ENCODE measurements at places on chromosomes 13 and 19.

DNA sequence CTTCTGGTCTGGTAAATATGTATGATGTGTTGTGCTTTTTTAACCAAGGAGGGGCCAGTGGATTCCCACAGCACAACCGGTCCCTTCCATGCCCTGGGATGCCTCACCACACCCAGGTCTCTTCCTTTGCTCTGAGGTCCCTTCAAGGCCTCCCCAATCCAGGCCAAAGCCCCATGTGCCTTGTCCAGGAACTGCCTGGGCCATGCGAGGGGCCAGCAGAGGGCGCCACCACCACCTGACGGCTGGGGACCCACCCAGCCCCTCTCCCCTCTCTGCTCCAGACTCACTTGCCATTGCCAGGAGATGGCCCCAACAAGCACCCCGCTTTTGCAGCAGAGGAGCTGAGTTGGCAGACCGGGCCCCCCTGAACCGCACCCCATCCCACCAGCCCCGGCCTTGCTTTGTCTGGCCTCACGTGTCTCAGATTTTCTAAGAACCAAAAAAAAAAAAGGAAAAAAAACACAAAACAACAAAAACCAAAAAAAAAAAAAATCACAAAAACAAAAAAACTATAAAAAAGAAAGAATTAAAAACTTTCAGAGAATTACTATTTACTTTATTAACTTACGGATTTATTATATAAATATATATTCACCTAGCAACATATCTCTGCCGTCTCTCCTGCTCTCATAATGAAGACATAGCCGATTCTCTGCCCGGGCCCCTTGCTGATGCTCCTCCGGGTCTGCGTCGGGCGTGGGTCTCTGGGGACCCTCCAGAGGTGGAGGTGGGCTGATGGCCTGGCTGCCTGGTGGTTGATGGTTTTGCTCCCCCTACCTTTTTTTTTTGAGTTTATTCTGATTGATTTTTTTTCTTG lies 14.4 kb downstream of the CAPN12 start:
- peak; percentile 76 for DNase-seq

DNA sequence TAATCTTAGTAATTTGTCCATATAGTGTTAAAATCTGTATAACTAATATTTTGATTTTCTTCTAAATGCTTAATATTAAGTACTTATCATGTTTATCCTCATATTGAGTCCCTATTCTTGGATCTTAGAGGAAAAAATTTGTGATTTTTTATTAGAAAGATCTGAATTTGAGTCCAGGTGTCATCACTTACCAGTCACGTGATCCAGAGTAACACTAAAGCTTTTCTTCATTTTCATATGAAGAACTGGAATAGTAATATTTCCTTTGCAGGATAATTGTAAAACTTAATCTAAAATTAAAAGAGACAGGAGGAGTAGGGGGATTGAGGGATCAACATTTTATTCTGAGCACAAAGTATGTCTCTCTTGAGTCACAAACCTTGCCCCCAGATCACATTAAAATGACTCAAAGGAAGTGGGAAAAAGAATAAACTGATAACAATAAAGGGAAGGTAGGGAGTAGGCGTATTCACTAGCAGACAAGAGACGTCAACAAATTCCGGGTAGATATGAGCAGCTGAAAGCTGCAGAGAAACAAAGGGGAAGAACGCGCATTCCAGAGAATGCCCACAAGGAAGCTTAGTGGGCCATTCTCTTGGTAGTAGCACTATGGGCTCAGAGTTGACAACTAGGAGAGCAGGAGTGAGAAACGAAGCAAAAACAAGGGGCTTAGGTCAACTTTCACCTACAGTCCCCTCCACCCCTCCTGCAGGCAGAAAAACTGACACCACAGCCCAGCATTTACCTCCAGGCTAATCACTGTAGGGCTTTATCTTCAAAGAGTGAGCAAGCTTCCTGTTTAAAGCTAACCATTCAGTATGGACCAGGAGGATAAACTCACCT lies 123.1 kb downstream of the SPRY2 start:
- no peak for DNase-seq

DNA sequence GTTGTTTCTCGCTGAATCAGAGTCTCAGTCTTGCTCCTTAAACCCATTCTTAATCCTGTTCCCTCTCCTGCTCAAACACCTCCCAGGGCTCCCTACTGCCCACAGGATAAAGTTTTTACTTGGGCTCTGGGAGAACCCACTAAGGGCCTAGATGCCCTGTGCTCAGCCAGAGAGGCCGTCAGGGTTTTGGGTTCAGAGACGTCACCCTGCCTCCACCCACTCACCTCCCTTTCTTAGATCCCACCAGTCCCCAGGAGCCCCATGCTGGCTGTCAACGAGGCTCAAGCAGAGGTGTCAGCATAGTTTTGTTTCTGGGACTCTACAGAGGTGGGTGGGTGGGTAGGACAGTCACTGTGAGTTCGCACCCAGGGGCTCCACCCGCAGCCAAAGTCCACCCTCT lies 15.5 kb upstream of the CYP4F2 start:
- no peak for DNase-seq

GRCh38 chr19:33868788-33869412 lies 72.2 kb downstream of the KCTD15 start:
- no peak for DNase-seq

DNA sequence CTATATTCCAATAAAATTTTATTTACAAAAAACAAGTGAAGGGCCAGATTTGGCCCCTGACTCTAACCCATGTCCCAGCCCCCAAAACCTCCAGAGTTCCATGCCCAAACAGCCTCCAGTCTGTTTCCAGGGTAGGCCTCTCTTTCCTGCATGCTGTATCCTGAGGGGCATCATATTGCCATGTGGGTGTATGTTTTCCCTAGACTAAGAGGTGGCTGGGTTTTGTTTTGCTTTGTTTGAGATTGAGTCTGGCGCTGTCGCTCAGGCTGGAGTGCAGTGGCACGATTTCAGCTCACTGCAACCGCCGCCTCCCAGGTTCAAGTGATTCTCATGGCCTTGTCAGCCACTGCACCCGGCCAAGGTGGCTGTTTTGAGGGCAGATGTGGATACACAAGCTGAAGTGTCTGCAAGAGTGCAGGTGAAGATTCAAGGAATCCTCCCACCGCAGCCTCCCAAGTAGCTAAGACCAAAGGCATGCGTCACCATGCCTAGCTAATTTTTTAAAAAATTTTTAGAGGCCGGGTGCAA lies 23.6 kb upstream of the LSM14A start:
- no peak for DNase-seq

DNA sequence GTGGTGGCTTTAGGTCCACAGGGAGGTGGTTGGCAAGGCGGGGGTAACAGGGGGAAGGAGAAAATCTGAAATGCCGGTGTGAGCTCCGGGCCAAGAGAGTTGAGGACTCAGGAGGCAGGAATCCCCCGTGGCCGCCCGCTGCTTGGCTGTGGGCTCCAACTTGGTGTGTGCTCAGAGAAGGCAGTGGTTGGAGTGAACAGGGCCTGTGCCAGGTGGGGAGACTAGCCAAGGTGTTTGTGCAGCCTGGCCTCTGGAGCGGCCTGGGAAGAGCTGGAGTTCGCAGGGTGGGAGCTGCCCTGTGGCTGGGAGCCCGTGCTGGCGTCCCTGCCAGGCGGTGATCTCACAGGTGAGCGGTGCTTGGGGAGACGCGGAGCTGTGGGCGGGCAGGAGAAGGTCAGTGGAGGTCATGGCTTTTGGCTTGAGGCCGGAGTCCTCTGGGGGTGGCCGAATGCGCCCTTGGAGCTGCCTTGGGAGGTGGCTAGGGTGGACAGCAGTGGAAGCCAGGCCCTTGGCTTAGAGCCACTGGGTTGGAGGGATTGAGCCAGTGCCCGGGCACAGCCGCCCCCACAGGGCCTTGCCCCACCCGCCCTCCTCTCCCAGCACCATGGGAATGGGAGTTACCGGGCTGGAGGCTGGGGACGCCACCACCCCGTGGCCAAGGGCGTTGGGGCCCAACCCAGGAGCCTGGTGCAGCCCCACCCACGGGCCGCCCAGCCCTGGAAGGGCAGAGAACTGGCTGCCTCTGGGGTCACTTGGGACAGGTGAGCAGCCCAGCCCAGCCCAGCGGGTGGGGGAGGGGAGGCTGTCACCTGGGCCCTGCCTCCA lies 7.1 kb upstream of the CIRBP start:
- no peak for DNase-seq

GRCh38 chr13:36163809-36164308 lies 32.7 kb upstream of the DCLK1 start:
- no peak for DNase-seq

- DNase-seq = no peak
Observed at GRCh38 chr13:48476215-48476614, 56.7 kb downstream of the RCBTB2 start.

- no peak for DNase-seq
Observed at GRCh38 chr13:67792151-67792676, 562.1 kb upstream of the PCDH9 start.

DNA sequence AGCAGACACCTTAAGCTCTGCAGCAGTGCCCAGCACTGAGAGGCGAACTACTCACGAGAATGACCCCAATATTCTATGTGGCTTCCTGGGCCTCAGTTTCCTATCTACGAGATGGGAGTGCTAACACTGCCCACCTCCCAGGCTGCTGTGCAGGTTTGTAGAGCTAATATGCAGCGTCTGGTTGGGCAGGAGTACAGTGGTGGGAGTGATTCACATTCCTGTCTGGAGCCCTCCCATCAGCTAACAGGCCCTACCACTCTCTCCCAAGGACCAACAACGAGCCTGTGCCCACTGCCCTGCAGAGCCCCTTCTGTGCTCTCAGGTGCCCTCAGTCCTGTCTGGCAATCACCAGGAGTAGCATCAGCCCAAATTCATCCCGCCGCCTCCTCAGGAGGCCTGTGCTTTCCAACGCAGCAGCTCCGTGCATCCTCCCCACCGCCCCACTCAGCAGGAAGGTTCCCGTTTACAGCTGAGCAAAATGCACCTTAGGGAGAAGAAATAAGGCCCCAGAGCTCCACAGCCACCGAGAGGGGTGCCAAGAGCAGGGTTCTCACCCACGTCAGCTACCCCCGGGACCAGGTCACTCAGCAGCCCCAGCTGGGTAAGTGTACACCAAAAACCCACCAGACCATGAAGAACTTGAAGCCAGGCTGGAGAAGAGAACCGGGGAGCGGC lies 6.6 kb downstream of the AKT2 start:
- DNase-seq = no peak

DNA sequence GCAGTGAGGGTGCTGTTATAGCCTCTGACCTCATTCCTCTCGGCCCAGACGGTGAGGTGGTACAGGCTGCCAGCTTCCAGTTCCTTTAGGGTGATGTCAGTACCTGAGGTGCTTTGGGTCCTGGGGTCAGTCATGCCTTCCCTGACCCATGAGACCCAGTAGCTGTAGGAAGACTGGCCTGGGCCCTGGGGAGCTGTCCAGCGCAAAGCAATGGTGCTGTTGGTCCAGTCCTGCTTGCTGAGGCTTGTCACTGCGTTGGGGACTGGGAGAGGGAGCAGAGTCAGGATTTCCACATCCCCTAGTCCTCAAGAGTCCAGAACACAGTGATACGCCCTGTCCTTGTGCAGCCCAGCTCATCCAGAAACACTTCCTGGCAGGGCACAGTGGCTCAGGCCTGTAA lies 10.7 kb downstream of the PTPRH start:
- no peak for DNase-seq

- DNase-seq = no peak
Observed at GRCh38 chr19:7224209-7224686, 70.0 kb downstream of the INSR start.

All from stimulated activated CD4-positive, alpha-beta T cell treated with anti-CD3 and anti-CD28 coated beads, Interleukin-15, amount 100 ng/mL, for 48 hours (primary cell).